Uterus (tissue), 4 donors: ENCODE measurements at places on chromosomes 7 and 10. TPM values are rescaled to one million over a fixed set of nuclear protein-coding genes. Genes with fewer than 3 reads are reported as not detected.

The SCART1 gene
- 3.9 TPM for total RNA-seq

The ABCC2 gene
- 1.0 TPM for total RNA-seq

The RBM20 gene
- total RNA-seq, result 1.0 TPM

The TMEM273 gene
- total RNA-seq, result 15.9 TPM

The EPHA1 gene
- total RNA-seq, result 1.9 TPM

The CAMK2B gene
- not detected for total RNA-seq

The AMPH gene
- total RNA-seq, result 0.51 TPM

The ASIC3 gene
- total RNA-seq, result not detected

The HYAL4 gene
- not detected for total RNA-seq

The NODAL gene
- total RNA-seq, result not detected

The WIPF3 gene
- total RNA-seq, result 0.77 TPM

The ERCC6 gene
- total RNA-seq, result 25.1 TPM

The LIPJ gene
- 0.59 TPM for total RNA-seq

The FHIP2A gene
- 22.0 TPM for total RNA-seq

The SFTPD gene
- 0.58 TPM for total RNA-seq

The NOLC1 gene
- 36.8 TPM for total RNA-seq

The LIPN gene
- total RNA-seq, result not detected

The GATAD1 gene
- 54.1 TPM for total RNA-seq

The CLEC5A gene
- not detected for total RNA-seq

The CALCR gene
- 0.15 TPM for total RNA-seq

The AGR3 gene
- 7.1 TPM for total RNA-seq

The FAM204A gene
- total RNA-seq, result 84.1 TPM

The COL13A1 gene
- total RNA-seq, result 13.9 TPM

The GIMAP5 gene
- total RNA-seq, result 103 TPM

The KLF14 gene
- total RNA-seq, result not detected
